Fibroblast of skin of left quadriceps (primary cell): ENCODE measurements at places on chromosomes 11 and 22.
A peak's percentile ranks its signal among the peaks of the same experiment; 100 is the strongest.

DNA sequence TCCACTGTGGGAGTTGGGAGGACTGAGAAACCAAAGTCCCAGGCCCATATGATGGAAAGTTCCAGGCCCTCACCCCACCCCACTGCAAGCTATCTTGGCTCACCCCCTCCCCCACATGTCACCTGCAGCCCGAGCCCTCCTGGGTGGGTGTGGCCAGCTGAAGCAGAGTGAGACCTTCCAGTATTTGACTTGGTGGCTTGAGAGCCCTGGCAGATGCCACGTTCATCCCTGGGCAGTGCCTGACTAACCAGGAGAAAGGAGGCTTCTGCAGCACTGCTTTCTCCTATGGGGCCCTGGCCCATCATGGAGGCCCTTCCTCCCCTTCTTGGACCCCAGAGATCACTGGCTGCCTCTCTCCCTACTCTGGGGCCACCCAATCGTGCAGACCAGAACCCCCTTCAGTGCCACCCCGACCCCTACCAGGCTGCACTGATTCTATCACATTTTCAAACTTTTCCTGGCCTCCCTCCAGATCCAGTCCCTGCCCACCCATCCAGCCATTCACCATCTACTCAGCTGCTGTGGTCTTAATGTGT is 38.1 kb upstream of the WNT11 start:
- no peak for DNase-seq

GRCh38 chr11:121237686-121238658 is 54.6 kb upstream of the SC5D start:
- DNase-seq, result peak; percentile 49

- DNase-seq, result peak; percentile 45
These were observed at the start of gene CHID1 for GRCh38 chr11:910589-911030. CHID1 (minus strand) TSS chr11:910810; CDS start chr11:904816, 5,994 bp downstream.

- no peak for DNase-seq
These were observed 815 bp upstream of the PLCB3 start for GRCh38 chr11:64250415-64251015.

GRCh38 chr11:1553808-1554594 is 18.1 kb downstream of the DUSP8 start:
- no peak for DNase-seq

GRCh38 chr11:126480015-126480409 is 124.5 kb downstream of the ST3GAL4 start:
- DNase-seq, result no peak

DNA sequence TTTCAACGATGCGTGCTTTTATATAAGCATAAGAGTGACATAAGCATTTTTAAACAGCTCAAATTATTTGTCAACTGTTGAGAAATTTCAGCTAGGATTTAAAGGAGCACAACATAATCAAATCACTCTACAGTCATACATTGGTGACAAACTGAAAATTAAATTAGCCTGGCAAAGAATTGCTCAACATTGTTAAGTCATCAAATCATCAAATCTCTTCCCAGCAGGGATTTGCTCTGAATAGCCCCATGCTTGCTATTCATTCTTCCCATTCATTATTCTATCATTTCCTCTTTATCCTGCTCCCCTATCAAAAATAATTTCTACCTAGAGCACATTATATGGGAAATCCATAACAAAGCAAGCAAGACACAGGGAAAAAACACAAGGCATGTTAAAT is 198.7 kb upstream of the LUZP2 start:
- no peak for DNase-seq

DNA sequence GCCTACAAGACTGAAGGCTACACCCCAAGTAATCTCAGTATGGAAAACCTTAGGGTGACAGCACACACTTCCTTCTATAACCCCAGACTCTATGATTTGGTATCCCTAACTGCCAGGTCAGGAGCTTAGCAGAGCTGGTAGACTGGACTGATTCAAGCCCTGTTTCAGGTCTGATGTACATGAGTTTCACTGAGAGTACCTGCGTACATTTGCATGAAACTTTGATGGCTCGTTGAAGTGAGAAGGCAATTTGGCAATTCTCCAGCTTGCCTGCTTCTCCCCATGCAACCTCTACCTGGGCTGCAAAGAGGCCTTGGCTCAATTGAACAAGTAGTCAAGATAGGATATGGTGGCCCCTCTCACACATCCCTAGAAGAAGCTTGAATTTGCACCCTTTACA is 10.2 kb downstream of the FIBIN start:
- no peak for DNase-seq

GRCh38 chr11:35485656-35486322 is 39.6 kb downstream of the PAMR1 start:
- DNase-seq, result peak; percentile 61

DNA sequence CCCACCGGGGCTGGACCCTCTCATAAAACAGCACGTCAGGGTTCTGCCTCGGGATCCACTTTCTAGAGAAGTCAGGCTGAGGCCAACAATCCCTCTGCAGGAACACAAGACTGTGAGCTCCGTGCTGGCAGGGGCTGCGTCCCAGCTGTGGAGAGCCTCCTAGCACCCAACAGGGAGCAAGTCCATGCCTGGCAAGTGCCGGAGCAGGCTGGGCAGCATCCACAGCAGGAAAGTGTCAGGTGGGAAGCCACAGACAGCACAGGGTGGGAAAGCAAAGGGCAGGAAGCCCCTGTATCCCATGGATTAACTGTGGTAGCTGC is 682.3 kb downstream of the TBC1D22A start:
- DNase-seq, result no peak

DNA sequence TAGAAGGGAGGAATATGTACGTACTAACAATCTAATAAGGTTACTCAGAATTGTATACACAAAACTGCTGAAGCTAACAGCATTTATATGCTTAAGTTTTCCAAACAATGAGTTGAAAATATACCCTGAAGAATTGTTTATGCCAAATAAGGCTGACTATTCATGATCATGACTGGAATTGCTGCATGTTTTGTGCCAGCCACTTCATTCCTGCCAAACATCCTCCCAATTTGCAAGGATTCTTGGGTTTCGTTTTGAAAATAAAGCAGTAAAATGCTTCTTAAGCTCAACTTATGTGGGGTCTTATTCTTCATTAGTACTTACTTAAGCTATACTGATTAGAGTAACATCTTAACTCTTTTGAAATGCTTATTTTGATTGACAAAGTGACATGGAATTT is 149.0 kb downstream of the SPON1 start:
- no peak for DNase-seq

- DNase-seq, result no peak
These were observed 122.3 kb downstream of the GRIK4 start for GRCh38 chr11:120633616-120634393.

GRCh38 chr11:6547177-6547576 is 50.1 kb downstream of the DNHD1 start:
- no peak for DNase-seq

- no peak for DNase-seq
These were observed 25.0 kb upstream of the SLC5A1 start for GRCh38 chr22:32018056-32018455.

- no peak for DNase-seq
These were observed 8.7 kb downstream of the OR52A5 start for GRCh38 chr11:5129457-5129877.

DNA sequence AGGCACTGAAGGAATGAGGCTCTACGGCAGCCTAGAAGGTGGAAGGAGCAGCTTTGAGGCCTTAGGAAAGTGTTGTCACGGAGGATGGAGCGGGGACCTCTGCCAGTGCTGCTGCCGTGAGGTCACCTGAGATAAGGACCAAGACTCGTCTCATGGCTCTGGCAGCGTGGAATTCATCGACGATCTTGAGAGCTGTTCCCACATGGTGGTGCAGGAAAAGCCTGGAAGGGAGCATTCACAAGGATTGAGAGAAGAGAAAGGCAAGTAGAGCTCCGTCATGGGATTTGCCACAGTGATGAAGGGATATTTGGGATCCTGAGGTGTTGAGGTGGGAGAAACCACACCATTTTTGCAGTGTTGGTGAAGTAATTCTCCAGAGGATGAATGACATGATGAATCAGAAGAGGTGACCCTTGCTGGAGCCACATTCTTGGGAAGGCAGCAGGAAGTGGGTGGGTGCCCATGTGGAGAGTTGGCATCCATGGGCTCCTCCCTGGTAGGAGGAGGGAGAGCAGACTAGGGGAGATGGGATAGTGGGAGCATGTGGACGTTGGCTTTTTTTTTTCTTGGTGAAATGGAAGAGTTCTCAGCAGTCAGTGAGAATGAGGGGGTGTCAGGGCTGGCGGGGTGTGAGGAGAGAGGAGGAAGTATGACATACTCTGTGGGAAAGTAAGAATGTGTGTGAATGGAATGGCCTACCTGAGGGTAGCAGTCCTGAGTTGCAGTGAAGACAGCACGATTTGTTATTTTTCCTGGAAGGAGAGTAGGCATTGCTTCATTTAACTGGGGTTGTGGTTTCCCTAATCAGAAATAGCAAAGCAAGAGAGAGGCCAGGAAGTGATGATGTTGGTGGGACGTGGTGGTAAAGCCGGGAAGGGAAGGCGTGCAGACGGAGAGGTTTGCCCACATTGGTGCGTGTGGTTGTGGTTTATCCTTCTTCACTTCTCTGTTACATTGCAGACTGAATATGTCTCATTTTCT is 11.1 kb downstream of the PPP6R3 start:
- DNase-seq, result peak; percentile 25

DNA sequence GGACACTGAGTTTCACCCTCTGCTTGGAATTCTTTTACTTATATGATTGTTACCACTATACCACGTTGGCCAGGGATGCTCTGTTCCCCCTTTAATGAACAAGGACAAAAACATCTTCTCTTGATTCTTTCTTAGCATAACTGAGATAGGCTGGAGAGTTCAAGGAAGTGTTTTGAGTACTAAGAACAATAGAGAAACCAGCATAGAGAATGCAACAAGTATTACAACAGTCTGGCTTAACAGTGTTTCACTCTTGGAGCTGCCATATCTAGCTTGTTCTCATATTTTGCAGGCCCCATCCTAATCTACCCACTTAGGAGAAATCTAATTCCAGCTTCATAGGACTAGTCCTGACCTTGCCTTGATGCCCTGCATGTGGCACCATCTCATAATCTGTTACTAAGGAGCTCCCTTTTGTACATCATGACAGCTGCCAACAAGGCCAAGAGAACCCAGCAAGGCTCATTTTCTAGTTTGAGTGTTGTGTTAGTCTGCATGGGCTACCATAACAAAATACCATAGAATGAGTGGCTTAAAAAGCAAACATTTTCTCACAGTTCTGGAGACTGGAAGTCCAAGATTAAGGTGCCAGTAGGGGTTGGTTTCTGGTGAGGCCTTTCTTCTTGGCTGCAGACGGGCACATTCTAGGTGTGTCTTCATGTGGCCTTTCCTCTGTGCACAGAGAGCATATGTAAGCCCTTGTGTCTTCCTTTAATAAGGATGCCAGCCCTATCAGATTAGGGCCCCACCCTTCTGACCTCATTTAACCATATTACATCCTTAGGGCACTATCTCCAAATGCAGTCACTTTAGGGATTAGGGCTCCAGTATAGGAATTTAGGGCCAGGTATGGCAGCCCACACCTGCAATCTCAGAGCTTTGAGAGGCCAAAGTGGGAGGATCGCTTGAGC is 37.8 kb downstream of the PACS1 start:
- DNase-seq, result no peak

GRCh38 chr11:133939558-133939957 is 17.2 kb downstream of the IGSF9B start:
- DNase-seq, result no peak

DNA sequence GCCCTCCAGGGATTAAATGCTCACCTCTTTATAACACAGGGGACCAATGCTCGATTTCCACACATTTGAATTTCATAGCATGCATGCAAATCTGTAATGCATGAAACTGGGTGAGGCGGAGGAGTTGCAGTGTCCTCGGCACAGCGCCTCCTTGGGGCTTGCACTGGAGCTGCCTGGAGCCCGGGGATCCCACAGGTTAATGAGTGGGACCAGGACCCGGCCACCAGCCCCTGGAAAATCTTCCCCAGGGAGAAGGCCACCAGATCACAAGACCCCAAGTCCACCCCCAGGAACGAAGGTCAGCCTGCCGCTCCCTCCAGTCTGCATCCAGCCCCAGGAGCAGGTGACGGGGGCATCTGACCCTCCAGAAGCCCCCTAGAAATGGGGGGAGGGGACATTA is 119.1 kb downstream of the MN1 start:
- DNase-seq, result no peak

- no peak for DNase-seq
These were observed 13.9 kb downstream of the STX3 start for GRCh38 chr11:59769111-59769510.

DNA sequence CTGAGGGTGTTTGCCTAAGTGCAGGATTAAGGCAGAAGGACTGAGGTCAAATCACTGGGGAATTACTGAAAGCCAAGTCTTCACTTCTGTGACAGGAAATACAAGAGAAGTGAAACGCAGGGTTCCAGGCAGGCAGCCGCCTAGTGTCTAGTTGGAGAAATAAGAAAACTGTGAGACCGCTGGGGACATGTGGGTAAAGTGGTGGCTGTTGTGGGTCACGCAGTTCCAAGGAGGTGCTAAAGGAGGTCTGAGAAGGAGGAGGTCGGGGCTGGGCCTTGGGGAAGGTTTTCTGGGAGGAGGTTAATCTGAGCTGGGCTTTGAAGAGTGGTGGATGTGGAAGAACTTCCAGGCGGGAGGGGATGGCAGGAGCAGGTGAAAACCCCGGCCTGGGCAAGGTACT is 11.2 kb downstream of the MCM5 start:
- no peak for DNase-seq
